ENCODE measurements at places on chromosomes 5 and 9. TPM values are rescaled to one million over a fixed set of nuclear protein-coding genes. Genes with fewer than 3 reads are reported as not detected.

Gene PCDHB4
- total RNA-seq = 0.09 TPM

Gene PCDHA1
- not detected for total RNA-seq

Gene TBC1D9B
- 46.2 TPM for total RNA-seq

Gene FAM163B
- total RNA-seq = not detected

Gene ECM2
- total RNA-seq = 0.18 TPM

Gene CLTA
- total RNA-seq = 263 TPM

Gene CYLC2
- total RNA-seq = not detected

Gene PLPP7
- total RNA-seq = 3.3 TPM

Gene OBP2A
- not detected for total RNA-seq

Gene SNCAIP
- total RNA-seq = 14.4 TPM

Gene INPP5E
- 6.5 TPM for total RNA-seq

Gene RNF183
- total RNA-seq = not detected

Gene CDH6
- 10.6 TPM for total RNA-seq

Gene FAM221B
- not detected for total RNA-seq

Gene GABRA1
- not detected for total RNA-seq

Gene FOXD4L4
- 0.09 TPM for total RNA-seq

Gene SHOC1
- total RNA-seq = under 0.01 TPM

Gene GAS1
- 1.2 TPM for total RNA-seq

Gene DBH
- total RNA-seq = not detected

Gene KIF4B
- 0.27 TPM for total RNA-seq

Gene SLC6A18
- total RNA-seq = not detected

Gene AK8
- 0.09 TPM for total RNA-seq

Gene PGM5
- total RNA-seq = 1.1 TPM

Gene HMGCS1
- 20.7 TPM for total RNA-seq

Gene CCL21
- not detected for total RNA-seq

Gene C8G
- total RNA-seq = 0.19 TPM

Gene BHMT
- total RNA-seq = not detected

Data from endothelial cell of coronary artery (primary cell).